Neural progenitor cell (in vitro differentiated cells): ENCODE measurements at places on chromosomes 12 and 14.

GRCh38 chr14:33332497-33332896 lies 393.8 kb downstream of the NPAS3 start:
- no peak for DNase-seq

DNA sequence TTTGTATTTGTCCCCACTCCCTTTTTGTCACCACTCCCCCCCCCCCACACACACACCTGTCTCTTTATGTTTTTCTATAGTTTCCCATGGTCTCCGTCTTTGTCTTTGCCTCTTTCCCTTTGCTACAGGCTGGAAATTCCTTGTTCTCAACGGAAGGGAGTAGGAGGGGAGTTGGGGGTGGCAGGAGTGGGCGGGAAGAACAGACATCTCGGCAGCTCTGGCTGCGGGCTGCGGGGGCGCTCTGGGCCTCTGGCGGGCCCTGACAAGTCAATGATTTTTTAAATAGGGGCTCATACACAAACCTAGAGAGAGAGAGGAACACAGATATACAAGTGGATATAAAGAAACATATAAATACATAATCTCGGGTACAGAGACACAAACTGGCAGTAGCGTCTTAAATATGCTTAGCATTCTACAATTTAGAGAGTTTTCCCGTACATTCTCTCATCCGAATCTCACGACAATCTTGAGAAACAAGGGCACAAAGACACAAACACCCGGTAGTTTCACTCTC lies 2.4 kb upstream of the NAB2 start:
- DNase-seq, result peak; percentile 90

GRCh38 chr14:75461755-75462349 lies 34.0 kb downstream of the JDP2 start:
- DNase-seq, result no peak

DNA sequence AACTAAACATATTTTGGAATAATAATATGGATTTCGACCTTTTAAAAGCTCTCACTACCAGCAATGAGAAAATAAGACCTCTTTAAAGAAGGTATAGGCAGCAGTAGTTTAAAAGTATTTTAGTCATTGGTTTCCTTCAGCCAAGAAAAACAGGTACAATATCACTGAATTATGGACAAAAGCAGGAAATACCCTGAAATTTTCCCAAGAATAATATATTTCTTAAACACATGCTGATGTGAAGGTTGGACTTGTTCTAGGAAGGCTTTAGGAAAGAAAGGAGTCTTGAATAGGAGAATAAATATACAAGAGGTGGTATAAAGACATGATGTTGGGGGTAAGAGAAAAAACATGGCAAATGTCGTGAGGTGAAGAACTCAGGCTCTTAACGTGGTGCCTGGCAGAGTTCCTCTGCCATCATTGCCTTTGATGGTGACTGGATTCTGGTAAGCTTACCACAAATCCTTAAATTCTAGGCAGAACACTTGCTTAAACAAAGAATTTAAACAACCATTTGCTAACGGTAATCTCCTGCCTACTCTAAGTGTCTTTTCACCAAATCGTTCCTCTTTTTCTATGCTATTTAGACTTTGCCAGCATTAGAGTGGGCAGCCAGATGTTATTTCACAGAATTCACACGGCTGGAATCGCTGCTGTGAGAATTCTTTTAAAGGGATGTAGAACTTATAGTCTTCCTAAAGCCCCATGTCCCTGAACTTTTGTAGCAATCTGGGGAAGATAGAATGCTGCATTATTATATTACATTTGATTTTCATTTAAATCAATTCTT lies 11.9 kb upstream of the NUDT4 start:
- no peak for DNase-seq

DNA sequence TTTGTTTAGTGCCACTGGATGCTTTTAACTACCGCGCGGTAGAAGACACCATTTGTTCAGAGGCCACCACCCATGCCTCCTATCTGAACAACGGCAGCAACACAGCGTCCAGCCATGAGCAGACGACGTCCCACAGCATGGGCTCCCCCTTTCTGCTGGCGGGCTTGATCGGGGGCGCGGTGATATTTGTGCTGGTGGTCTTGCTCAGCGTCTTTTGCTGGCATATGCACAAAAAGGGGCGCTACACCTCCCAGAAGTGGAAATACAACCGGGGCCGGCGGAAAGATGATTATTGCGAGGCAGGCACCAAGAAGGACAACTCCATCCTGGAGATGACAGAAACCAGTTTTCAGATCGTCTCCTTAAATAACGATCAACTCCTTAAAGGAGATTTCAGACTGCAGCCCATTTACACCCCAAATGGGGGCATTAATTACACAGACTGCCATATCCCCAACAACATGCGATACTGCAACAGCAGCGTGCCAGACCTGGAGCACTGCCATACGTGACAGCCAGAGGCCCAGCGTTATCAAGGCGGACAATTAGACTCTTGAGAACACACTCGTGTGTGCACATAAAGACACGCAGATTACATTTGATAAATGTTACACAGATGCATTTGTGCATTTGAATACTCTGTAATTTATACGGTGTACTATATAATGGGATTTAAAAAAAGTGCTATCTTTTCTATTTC lies 93.2 kb downstream of the FLRT2 start:
- no peak for DNase-seq

DNA sequence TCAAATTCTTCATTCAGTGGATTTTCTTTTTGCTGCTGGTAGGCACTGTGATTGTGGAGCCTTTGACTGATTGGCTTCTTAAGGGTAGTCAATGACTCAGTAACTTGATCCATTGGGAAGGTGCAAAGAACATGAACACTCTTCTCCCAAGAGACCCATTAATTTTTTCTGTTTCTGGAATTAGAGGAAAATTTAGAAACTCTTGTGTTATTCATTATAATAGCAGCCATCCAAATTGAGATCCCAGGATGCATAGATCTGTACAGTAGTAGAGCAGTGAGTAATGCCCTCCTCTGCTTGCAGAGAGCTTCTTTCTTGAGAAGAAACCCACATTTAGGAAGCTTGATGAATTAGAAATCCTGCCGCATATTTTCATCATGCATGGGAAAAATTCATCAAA lies 63.9 kb downstream of the MYRFL start:
- DNase-seq, result no peak

DNA sequence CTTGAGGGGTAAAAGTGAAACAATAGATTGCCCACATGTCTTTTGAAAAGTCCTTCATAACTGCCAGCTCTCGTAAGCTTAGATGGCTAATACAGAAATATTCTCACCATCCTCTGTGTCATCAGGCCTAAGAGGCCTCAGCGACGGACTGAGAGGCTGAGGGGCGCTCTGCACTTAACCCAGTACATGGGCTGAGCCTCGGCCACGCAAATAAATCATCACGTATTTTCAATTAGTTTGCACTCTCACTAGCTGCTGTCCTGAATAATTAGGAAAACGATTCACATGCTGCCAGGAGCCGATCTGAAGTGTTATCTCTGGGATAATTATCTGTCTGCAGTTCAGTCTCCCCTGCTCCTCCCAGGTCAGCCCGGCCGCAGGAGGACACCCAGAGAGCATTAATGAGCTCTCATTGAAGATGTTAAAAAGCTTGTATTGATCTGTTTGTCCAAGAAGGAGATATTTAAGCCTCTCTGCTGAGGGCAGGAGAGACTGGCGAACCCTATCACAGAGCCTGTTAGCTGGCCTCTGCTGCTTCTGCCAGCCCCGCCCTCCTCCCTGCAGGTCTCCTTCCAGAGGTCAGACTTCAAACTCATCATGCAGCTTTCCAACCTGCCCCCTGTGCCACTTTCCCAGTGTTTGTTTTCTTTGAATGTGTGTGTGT lies 1051.3 kb downstream of the VRK1 start:
- peak; percentile 78 for DNase-seq

DNA sequence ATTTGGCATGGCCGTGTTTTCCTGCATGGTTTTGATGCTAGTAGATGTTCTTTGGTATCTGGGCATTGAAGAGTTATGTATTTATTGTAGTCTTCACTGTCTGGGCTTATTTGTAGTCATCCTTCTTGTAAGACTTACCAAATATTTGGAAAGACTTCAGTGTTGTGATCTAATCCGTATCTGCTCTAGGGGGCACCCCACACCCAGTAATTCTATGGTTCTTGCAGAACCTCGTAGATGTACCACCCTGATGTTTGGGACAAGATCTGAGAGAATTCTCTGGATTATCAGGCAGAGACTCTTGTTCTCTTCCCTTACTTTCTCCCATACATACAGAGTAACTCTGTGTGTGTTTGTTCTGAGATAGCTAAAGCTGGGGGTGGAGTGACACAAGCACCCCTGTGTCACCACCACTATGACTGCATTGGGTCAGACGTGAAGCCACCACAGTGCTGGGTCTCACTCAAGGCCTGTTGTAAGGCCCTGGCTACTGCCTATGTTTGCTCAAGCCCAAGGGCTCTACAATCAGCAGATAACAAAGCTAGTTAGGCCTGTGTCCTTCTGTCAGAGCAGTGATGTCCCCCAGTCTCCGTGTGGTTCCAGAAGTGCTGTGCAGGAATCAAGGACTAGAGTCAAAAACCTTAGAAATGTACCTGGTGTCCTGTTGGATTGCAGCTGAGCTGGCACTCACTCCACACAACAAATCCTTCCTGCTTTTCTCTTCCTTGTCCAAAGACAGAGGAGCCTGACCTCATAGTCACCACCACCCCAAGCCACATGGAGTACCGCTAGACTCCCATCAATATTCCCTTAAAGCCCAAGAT lies 9.6 kb downstream of the RDH16 start:
- DNase-seq, result no peak

DNA sequence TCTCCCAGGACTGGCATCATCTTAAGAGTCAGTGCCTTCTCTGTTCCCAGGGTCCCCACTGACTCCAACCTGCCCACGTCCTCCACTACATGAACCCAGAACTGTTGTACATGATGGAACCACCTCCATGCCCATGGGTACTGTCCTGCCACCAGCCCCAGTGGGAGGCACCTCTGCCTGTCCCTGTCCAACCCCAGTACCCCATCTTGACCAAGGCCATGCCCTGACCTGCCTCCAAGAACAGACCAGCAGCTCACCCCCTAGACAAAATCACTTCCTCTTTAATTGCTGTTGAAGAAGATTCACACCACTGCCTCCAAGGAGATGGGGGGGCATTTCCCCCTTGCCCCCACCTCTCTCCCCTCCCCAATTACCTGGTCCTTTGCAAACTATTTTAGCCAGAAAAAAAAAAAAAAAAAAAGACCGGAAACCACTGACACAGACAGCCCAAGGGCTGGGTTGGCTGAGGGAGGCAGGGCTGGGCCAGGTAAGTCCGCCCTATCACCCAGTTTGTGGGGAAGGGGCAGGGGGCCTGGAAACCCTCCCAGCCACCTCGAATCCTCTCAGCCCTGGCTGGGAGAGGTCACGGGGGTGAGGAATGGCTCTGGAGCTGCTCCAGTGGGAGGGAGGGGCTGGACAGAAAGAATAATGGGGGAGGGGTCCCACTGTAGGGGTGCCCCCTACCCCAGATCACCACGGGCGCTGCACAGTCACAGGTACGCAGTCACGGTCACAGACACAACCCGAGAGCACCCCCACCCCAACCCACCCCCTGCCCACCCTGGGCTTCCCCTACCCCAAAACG lies 13.4 kb downstream of the AGAP2 start:
- no peak for DNase-seq

- DNase-seq, result peak; percentile 83
Observed at GRCh38 chr12:117874842-117875434, 93.9 kb downstream of the KSR2 start.

GRCh38 chr12:12715459-12716150 lies 1.6 kb upstream of the CDKN1B start:
- DNase-seq, result no peak

- DNase-seq, result no peak
Observed at GRCh38 chr14:104326848-104327247, 188.5 kb downstream of the KIF26A start.

- peak; percentile 65 for DNase-seq
Observed at GRCh38 chr14:100376751-100377171, 53.6 kb downstream of the SLC25A47 start.

GRCh38 chr12:84607170-84607819 lies 305.3 kb downstream of the SLC6A15 start:
- no peak for DNase-seq

GRCh38 chr12:569803-570434 lies 93.3 kb downstream of the NINJ2 start:
- peak; percentile 92 for DNase-seq

GRCh38 chr14:24430682-24431568 lies 1.2 kb downstream of the KHNYN start:
- peak; percentile 10 for DNase-seq

DNA sequence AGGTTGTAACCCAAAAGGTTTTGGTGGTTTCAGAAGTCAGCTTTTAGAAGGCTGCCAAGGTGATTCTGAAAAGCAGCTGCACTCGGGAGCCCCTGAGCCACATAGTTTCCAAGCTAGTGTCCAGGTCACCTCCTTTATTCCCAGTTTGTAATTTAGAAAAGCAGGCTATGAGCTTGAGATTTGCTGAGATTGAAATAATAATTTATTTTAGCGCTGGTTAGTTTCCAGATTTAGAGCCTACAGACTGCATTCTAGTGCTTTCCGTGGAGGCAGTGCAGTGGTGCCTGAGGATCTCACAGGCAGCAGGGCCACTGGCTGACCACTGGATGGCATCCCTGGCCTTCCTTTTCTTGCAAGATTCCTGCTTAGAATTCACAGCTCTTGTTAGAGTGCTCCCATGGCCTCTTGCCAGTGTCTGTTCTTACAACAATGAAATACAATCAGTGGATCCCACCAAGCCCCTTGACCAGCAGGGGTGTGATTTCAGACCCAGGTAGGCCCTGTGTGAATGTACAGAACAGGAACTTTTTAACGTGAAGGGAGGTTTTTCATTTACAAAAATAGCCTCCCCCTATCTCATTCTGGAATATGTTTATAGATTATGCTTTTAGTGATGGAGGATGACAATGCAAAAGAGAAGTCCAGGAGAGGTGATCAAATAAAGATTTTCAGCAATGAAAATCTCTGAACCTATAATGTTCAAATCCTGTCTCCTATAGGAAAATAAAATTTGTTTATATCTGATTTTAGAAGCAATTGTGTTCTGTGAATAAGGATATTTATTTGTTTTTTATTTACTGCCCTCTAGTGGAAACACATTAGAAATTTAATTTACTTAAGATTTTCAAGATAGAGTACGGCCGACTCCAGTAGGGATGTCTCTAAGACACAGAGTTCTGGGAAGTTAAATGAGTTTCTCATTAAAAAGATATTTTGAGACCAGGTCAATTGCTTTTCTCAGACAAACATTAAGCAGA lies 362.1 kb upstream of the STXBP6 start:
- DNase-seq, result peak; percentile 73

GRCh38 chr12:108629824-108630476 lies 3.7 kb downstream of the SELPLG start:
- DNase-seq, result no peak

DNA sequence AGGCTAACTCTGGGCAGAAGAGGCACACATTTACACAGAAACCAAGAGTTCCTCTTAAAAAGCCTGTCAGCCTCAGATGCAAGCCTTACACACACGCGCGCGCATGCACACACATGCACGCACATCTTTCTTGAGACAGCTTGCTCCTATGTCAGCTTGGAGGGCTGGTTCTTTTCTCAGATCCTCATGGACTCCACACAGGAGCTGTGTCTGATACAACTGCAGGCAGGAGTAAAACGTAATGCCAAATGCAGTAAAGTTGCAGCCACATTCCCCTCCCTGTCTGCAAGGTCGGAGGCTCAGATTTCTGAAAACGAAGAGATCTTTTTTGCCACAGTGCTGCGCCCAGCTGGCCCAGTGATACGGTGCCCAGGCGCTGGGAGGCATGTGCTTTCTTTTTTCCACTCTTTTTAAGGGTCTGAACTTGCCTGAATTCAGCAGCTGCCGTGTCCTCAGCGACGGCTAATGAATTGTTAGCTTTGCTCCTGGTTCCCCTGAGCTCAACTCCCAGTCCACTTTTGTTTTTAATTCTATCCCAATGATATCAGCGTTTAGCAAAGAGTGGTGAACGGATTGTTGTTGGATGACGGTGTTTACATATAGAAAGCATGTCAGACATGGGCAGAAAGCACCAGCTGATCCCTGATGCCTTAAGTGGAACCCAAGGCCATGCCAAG lies 72.9 kb upstream of the FOXN3 start:
- no peak for DNase-seq
